Stimulated activated CD4-positive, alpha-beta T cell treated with anti-CD3 and anti-CD28 coated beads, Interleukin-1b, Interleukin-23, amount 100 ng/mL, for 4 hours (primary cell): ENCODE measurements at places on chromosomes 4 and X.

DNA sequence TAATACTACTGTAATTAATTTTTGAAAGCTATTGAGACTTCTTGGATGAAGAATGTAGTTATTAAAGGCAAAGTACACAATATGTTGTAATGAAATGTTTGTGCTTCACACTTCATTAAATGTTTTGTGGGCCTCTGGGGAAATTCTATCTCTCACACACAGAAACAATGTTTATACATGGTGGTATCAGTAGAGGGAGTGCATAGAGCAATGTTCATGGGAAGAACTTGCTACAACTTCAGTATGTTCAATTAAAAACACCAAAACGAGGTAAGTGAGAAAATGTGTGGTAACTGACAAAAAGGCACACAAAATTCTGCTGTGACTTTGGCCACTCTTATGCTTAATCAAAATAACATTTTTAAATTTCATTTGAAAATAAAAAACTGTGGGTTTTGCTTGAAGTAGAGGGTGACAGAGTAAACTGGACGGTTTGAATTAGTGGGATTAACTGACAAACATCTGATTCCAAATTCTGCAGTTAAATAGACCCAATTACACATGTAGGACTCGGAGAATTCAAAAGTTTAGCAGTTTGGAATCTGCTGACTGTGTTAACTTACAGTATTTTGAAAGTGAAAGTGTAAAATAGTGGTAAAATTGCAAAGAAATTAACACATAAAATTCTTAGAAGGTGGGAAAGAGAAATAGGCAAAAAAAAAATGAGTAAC lies 111.4 kb upstream of the TTC29 start:
- no peak for DNase-seq

- no peak for DNase-seq
Observed at GRCh38 chr4:134117392-134118183, 84.0 kb downstream of the PABPC4L start.

DNA sequence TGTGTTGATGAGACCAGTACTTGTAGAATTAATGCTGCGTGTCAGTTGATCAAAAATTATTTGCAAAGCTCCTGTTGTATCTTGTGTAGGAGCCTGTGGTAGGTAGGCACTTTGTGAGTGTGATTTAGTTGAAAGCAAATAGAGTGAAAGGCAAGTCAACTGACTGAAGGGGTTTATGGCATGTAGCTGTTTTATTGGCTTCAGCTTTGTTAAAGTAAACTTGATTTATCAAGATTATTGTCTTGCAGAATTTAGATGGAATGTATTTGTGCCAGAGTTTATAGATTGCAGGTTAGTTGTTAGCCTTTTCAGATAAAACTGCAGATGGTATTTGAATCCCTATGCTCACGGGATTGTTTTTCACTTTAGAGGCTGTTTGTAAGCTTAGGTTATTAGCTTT lies 128.0 kb downstream of the FRAS1 start:
- DNase-seq, result no peak

DNA sequence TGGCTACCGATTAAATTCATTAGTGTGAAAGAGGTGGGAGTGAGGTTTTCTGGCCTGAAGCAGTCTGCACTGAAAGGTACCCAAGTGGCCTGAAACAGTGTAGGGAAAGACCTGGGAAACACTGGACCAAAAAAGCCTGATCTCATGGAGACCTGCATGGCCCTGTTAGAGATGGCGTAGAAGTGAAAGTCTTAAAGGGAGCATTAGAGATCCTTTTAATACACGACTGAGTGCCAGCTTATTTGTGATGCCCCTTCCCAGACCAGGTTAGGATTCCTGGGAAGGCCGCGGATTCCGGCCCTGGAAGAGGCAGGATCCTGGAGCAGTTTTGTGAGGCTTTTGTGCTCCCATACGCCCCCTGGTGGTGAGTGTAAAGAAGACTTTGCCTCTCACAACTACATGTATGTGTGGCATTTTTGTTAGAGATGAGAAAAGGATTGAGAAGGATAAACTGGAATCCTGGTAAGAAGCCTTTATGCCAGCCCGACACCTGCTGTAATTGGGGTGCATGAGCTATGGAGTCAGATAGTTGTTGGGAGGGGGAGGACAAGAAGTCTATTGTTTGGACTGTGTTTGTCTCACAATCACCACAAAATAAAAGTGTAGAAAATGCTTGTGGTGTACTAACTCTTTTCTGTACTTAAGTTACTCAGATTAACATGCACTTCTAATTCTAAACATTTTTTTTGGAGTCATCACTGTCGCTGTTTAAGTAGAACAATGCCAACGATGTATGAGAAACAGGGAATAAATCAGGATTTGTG lies 54.0 kb downstream of the JADE1 start:
- peak; percentile 60 for DNase-seq

DNA sequence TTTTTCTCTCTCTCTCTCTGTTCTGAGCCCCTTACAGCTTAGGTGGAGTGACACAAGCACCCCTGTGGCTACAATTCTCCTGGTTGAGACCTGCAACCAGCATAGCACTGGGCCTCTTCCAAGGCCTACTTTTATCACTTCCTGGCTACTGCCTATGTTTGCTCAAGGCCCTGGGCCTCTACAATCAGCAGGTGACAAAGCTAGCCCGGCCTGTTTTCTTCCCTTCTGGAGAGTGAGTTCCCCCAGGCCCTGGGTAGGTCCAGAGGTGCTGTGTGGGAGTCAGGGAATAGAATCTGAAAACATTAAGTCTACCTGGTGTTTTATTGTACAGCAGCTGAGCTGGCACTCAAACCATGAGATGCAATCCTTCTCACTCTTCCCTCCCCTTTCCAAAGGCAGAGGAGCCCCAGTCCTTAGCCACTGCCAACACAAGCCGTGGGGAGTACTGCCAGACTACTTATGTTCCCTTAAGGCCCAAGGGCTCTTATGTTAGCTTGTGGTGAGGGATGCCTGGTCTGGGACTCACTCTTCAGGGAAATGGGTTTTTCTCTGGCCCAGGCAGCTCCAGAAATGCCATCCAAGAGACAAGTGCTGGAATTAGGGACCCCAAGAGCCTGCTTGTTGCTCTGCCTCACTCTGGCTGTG lies 23.8 kb upstream of the MAGEC3 start:
- DNase-seq, result no peak

DNA sequence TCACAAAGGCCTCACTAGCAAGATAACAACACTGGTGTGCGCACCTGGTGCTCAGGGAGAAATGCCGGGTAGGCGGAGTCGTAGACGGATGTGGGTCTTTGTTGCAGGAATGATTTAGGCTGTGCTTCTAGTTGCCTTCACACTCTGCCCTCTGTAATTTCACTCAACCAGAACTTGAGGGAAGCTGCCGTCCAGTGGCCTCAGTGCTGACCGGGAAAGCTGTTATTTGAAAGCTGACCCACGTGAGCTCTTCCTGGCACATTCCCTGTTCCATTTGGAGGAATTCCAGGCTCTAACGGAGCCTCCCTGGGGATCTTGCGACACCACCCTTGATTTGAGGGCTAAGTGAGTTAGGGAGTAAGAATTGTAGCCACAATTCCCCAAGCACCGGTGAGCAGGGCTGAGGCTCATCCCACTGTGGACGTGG lies 15.9 kb downstream of the SH3TC1 start:
- DNase-seq, result no peak

DNA sequence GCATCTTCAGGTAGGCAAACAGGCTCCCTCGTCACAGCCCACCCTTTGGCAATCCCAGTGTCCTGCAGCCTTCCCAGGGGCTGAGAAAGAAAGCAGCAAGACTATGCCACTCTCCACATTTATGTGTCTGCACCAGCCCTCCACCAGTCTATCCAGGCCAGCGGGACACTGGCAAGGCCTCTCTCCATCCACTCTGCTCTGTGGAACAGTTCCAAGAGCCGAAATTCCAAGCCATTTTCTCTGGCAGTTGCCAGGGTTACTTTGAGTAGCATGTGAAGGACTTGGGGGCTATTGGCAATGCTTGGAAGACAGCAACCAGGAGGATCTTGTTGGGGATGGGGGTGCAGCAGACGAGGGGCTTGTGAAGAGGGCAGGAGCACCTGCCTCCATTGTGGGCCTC lies 52.1 kb downstream of the TSC22D3 start:
- DNase-seq, result no peak

GRCh38 chr4:114036426-114036825 lies 57.0 kb upstream of the ARSJ start:
- DNase-seq, result no peak

DNA sequence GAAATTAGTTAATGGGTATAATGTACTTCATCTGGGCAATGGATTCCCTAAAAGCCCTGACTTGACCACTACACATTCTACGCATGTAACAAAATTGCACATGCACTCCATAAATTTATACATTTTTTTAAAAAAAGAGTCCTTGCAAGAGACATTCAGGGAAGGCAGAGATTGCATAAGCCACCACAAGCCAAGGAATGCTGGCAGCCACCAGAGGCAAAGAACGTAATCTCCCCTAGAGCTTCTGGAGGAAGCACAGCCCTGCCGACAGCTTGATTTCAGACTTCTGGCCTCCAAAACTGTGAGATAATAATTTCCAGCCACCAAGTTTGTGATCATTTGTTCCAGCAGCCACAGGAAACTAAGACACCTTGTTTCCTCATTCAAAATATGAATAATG lies 185.6 kb upstream of the GALNT7 start:
- no peak for DNase-seq

- DNase-seq, result no peak
Observed at GRCh38 chr4:79913581-79913980, 159.4 kb downstream of the ANTXR2 start.

- no peak for DNase-seq
Observed at GRCh38 chr4:56674984-56675383, 6.1 kb downstream of the HOPX start.

DNA sequence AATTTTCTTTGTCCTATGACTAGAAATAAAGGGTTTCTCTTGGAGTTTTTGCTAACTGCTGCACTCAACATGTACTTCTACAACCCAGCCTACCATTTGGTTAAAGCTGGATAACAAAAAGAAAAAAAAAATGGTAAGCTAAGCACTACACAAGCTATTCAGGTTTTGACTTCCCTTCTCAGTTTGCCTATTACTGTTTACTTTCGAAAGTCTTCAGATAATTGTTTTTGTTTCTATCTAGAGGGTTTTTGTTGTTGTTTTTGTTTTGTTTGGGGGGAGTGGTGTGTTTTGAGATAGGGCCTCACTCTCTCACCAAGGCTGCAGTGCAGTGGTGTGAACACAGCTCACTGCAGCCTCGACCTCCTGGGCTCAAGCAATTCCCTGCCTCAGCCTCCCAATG lies 46.6 kb downstream of the CLOCK start:
- no peak for DNase-seq

GRCh38 chrX:56233682-56234081 lies 1.5 kb downstream of the KLF8 start:
- no peak for DNase-seq

DNA sequence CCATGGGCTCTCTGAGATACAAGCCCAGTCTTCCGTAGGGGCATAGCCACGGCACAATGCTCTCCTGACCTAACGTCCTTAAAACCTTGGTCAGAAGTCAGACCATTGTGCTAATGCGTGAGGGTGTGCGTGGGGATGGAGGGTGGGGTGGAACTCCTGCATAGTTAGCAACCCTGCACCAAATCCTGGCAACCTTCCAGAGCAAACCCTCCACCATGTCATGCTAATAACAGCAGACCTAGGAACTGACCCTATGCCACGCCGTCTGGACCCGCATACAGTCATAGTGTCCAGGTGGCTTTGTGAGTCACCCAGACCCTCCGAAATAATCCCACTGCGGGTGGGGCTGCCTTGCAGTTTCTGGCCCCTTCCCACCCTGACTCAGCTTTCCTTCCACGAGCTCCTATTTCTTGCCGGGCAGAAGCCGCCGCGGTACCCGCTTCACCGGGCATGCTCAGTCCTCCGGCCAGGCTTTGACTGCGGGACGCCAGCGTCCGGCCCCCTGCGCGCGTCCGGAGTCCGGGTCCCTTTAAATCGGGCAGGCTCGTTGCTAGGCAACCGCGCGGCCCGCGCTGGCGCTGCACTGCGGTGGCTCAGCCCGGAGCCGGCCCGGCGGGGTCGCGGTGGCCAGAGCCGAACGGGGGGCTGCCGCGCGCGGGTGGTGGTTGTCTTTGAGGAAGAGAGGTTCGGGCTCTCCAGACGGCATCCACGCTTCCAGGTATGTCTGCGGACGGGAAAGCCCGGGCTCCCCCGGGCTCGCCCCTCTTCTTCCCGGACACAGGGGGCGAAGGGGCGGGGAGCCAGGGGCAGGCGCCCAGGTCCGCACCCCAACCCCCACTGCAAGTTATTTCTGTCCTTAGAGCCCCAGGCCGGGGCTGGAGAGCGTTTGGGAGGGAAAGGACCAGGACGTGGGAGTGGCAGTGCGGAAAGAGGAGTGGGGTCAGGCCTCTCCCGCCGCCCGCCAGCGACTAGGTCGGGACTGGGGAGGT lies at the start of gene CCDC160:
Gene CCDC160, plus strand, starts transcription at position 557 of the 989 bp plus-strand sequence. CDS start 7,619 bp downstream, outside the sequence.
- no peak for DNase-seq

DNA sequence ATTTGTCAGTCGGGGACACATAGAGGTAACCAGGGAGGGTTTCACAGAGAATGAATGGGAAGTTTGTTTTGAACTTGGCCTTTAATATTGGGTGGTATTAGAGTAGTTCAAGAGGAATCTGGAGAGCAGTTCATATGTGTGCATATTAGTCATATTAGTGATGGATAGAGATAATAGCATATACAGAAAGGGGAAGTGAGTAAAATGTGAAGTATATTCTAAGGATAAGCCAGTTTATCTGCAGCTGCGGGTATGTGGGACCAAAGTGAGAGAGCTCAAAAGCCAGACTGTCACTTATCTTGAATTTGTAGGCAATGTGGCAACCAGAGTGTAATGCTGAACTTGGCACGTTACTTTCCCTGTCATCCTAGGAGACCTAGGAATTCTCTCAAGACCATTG lies 169.9 kb downstream of the AFF2 start:
- no peak for DNase-seq

GRCh38 chr4:1155314-1155713 lies 17.1 kb downstream of the SPON2 start:
- DNase-seq, result no peak

DNA sequence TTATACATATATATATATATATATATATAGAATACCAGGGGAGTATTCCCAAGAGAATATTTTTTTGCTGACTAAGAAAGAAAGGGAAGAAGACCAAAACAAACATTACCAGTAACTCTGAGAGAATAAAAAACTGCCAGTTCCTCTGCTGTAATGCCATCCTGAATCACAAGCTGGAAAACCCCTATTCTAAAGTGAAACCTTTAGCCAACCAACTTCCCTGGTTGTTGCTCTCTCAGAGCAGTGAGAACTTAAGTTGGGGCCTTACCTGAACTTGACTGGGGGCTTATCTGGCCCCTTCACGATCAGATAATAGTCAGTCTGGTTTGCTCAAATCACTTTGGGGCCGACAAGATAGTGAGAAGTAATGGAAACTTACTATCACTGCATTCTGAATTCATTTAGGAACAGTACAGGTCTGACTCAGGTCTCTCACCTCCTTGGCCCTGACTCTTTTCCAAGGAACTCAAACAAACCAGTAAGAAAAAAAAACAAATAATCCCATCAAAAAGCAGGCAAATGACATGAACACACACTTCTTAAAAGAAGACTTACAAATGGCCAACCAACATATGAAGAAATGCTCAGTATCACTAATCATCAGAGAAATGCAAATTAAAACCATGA lies 62.5 kb downstream of the CD40LG start:
- DNase-seq, result no peak

- no peak for DNase-seq
Observed at GRCh38 chr4:143256456-143256855, 71.7 kb downstream of the USP38 start.

- no peak for DNase-seq
Observed at GRCh38 chrX:64842492-64842891, 133.8 kb downstream of the ZC4H2 start.
